Amniotic epithelial cell (primary cell): ENCODE measurements at places on chromosomes 16 and 17.

GRCh38 chr16:19843371-19843770 is 41.3 kb downstream of the GPRC5B start:
- DNase-seq: peak; percentile 56

DNA sequence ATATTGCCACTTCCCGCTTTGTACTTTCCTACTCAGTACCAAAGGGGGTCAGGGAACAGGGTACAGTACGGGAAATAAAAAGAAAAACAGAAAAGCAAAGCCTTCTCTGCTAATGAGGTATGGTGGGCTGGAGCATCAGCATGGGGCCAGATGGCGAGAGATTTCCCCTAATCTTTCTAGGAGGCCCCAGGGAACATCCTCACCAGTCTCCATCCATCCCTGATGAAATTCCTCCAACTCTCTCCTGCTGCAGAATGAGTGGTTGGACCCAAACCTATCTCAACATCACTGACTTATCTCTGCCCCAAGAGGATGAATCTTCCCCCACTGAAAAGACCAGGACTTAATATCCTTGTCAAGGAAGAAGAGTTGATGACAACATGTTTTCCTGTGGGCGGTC is 185.6 kb downstream of the C16orf78 start:
- no peak for DNase-seq

DNA sequence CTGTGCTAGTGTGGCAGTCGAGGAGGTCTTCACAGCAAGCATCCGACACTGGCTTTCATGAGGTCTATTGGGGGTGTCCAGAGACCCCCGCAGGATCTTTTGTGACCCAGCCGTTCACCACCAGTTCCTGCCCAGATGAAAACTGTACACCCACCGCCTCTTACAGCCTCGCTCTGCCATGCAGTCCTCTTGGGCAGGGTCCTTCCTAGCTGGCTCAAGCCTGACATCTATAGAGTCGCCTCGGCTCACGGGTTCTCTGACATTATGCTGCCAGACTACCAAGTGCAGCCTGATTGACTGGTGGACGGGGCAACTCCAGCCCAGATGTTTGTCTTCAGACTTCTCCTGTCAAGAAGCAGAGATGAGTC is 14.6 kb upstream of the CLEC10A start:
- no peak for DNase-seq

DNA sequence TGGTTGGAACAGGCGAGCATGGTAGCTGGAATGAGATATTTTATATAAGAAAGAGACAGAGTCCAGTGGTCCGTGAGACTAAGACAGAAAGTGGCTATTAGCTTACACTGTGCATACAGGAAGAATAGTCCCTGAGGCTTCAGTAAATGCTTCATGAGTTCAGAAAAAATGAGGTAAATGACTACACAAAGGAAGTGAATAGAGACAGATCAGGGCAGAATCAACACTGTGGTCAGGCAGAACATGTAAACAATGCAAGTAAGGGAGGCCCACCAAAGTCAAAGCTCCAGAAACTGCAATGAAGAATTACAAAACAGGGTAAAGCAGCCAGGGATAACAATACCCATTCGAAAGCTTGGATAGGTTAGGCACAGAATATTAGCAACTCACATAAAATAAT is 4.8 kb downstream of the ABCA10 start:
- DNase-seq: peak; percentile 79

DNA sequence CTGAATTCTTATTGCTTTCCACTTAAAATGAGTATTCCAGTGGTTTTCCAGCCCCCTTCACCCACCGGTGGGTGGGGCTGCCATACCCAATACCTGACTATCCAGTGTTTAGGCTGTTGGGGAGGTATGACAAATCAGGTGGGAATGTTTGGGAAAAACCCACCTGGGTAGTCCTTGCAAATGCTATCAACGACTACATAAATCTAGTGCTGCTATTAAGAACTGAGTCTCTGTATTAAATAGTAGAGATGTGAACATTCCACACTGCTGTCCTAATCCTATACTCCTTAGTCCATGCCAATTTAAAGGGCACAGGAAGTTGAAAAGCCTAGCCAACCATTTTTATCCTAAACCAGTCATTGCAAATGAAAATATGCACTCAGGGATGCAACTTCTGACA is 126.6 kb downstream of the AXIN2 start:
- DNase-seq: peak; percentile 58

- peak; percentile 74 for DNase-seq
Measured at GRCh38 chr16:15708096-15708495, 58.1 kb downstream of the NDE1 start.

GRCh38 chr17:77872714-77873499 is 85.6 kb upstream of the TNRC6C start:
- no peak for DNase-seq

DNA sequence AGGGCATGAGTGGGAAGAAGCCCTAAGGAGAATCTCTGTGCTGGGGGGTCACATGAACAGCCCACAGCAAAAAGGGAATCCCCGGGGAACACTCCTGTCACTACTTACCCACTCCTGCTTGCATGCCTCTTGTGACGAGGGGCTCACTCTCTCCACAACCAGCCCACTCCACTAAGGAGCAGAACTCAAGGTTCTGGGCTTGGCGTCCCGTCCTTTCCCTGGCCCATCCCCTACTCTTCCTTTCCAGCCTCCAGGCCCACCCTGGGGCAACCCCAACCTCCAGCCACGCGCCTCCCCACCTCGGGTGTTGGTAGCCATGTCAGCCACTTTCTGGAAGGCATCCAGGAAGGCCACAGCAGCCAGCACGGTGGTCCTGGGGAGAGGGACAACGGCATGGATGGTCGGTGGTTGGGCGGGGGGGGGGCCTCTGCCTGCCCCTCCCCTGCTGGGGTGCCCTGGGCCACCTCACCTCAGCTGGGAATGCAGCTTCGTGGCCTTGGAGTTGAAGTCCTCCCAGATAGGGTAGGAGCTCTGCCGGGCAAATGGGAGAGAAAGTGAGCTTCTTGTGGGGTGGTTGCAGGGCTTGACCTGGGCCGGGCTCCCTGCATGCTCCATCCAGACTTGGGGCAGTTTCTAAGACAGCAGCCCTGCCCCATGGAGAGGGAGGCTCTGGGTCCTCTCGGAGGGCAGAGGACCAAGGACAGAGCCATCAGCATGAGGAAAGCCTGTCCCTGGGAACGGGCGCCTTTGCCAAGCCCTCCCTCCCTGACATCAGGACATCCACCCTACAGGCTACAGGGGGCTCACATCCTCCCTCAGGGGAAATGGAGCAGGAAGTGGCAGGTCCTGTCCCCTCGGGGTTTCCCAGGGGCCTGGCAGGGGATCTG is 5.1 kb downstream of the MTSS2 start:
- DNase-seq: no peak

GRCh38 chr16:13099822-13100221 is 198.4 kb downstream of the SHISA9 start:
- no peak for DNase-seq

DNA sequence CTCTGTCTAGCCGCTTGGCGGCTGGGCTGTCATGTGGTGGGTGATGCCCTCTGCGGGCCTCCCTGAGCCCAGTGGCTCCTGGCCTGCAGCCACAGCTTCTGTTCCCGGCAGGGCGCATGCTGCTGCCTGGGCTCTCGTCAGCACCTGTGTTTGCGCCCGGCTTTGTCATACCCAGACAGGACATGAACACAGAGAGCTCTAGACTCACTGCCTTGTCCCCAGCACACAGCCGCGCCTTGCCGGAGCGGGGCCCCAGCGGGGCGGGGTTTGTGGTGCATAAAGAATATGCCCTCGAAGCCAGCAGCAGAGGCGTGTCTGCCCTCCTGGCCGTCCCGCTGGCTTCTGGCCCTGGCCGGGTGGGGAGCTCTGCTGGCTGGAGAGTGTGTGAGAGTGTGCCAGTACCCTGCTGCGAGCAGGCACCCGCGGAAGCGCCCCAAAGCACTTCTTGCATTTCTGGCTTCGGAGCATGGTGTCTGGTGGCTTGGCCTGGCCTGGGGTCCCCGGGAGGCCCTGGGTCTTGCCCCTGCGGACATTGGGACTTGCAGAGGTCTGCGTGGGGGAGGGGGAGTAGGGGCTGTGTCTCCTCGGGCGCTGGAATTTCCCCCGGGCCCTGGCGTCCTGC is 14.4 kb downstream of the ASPSCR1 start:
- peak; percentile 42 for DNase-seq

- DNase-seq: no peak
Measured at GRCh38 chr17:34519282-34519681, 60.1 kb upstream of the TMEM132E start.

DNA sequence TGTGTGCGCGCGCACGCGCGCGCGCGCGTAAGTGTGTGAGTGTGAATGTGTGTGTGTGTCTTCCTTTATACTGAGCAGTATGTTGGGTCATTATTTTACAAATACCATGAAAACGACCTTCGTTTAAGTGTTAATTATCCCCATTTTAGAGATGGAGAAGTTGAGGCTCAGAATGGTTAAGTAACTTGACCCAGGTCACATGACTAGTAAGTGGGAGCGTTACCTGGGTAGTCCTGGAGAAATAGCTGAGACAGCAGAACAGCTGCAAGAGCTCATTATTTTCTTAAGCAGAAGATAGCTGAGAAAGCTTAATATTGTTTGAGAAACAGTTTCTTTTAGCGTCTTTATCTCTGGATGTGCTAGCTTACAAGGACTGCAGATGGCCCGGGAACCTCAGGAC is 78.8 kb downstream of the IRX3 start:
- no peak for DNase-seq

GRCh38 chr17:13046361-13046760 is 28.5 kb upstream of the ELAC2 start:
- DNase-seq: no peak

DNA sequence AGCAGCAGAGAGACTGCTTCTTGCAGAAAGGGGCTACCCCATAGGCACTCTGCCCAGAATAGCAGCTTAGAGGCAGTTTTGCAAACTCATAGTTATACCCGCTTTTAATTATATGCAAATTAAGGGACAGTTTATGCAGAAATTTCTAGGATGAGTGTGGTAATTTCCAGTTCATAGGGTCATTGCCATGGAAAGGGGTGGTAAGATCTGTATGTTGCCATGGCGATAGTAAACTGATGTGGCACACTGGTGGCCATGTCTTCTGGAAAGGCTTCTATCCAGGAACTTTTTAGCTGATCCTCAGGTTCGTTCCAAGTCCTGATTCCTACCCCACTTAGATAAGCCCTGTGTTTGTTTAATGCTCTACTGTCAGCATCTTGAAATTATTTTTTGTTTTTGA is 6.2 kb downstream of the STXBP4 start:
- no peak for DNase-seq

DNA sequence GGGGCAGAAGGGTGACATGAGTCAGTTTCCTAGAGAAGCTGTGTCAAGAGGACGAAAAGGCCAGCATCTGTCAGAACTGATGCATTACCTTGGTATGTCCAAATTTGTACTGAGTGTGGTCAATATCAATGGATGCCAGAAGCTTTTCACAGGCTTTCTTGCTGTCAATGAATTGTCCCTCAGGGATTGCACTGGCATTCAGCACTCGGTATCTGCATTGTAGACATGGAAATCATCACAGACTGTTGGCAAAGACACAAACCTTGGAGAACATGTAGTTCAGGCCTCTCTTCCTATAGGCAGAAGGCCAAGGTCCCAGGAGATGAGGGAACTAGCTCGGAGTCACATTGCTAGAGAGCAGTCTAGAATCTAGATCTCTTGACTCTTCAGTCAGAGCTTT is 16.6 kb downstream of the MYH3 start:
- no peak for DNase-seq

- no peak for DNase-seq
Measured at GRCh38 chr16:53378138-53378537, 56.1 kb upstream of the RBL2 start.

GRCh38 chr17:15364615-15365014 is 23.2 kb upstream of the TEKT3 start:
- peak; percentile 27 for DNase-seq
